ENCODE measurements at places on chromosomes 7 and 10.

- DNase-seq = no peak
These were observed 157.3 kb downstream of the PCLO start for GRCh38 chr7:83005410-83005809.

- no peak for DNase-seq
These were observed 105.4 kb downstream of the EPDR1 start for GRCh38 chr7:38025815-38026214.

GRCh38 chr7:137882261-137882668 is 35.5 kb upstream of the DGKI start:
- DNase-seq = no peak

GRCh38 chr7:94913391-94913790 is 6.0 kb downstream of the PPP1R9A start:
- DNase-seq = no peak

Data from T-helper 2 cell (primary cell).